ENCODE measurements at places on chromosomes 16 and 17.

DNA sequence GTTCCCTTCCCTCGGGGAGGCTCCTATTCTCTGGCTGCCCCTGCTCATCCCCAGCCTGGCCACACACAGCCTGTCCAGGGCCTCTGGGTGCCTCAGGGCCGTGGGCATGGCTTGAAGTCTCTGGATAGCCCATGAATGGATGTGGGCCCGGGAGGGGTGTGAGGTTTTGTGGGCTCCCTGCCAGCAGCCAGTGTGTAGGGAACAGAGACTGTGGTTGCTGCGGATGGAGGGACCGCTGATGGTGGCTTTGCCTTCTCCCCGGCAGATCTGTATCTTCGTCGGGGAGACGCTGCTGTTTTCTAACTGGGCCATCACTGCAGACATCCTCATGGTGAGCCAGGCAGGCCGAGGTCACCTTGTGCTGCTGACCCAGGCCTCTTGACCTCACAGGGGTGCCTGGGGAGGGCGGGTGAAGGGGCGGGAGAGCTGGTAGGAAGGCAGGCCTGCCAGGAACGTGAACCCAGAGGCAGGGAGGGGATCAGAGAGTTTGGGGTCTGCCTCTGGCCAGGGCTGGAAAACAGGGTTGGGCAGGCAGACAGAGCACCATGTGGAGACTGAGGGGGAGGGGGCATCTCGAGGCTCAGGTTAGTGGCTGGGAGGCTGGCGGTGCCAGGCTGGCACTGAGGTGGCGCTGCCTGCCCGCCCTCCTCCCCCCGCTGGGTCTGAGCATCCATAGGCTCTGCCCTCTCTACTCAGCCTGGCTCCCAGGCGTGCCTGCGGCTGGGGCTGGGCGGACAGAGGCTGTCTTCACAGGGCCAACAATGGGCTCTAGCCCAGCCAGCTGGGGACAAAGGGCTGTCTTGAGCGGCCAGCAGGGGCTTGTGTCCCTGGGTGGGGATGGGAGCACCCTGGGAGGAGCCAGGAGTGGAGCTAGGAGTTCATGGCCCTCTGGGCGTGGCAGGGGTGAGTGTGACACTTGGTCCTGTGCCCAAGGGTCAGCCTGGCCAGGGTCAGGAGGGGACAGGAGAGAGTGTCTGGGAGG, 21.4 kb downstream of the MYBBP1A start:
- DNase-seq: no peak

- no peak for DNase-seq
Observed at GRCh38 chr16:11950388-11950787, 8.5 kb upstream of the NPIPB2 start.

DNA sequence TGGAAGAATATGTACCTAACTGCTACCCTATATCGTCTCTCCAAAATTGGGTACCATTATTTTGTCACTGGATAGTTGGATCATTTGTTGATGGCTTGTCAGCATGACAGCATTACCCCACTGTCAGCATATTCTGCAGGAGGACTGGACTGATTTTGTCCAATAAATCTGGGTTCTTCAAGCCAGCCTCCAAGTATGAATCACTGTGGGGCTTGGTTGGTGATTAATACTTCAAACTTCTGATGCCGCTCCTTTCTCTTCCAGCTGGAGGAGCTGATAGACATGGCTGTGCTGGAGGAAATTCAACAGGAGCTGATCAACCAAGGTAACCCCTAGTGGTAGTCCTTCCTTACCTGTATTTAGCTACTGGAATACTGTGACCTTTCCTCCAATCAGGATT, 2.5 kb downstream of the RPAIN start:
- DNase-seq: peak; percentile 74

GRCh38 chr17:21061158-21061835, 18.5 kb upstream of the USP22 start:
- DNase-seq: no peak

DNA sequence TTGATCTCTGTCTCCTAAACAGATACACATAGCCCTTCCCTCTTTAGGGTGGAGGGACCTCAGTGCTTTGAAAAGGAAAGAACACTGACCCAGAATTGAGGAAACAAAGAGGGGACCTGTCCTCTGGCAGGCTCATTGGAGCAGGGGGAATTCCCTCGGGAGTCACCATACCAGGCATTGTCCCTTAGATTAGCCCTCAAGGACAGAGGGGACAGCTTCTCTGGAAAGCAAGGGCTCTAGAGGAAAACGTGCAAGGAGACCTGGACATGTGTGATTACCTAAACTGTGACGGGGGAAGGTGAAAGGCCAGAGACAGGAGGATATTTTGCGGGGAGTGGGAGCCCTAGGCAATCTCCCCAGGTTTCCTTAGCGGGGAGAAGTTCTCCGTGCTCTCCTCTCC, 7.6 kb upstream of the FZD2 start:
- DNase-seq: no peak
